Stimulated activated CD4-positive, alpha-beta T cell treated with anti-CD3 and anti-CD28 coated beads, Interleukin-4, amount 100 ng/mL, for 1 hour (primary cell): ENCODE measurements at places on chromosomes 4 and X.
A peak's percentile ranks its signal among the peaks of the same experiment; 100 is the strongest.

DNA sequence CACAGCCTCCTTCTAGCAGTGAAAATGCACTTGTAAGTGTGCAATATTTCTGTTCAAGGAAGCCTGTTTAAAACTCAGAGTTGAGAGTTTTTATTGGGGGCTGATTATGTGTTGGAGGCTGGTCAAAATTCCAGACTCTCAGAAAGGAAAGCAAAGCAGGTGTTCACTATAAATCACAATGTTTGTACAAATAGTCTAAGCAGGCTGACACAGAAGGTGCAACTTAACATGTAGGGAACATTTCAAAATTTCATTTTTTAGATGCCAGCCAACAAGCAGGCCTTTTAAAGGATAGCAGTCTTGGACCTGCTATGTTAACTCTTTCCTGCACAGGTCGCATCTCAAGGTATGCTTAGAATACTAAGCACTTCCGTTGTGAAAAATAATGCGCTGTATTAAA is 112.3 kb upstream of the IL13RA1 start:
- DNase-seq = no peak

GRCh38 chrX:32448945-32449344 is 762.4 kb downstream of the DMD start:
- no peak for DNase-seq

- no peak for DNase-seq
These were observed 17.7 kb upstream of the STX18 start for GRCh38 chr4:4559596-4559995.

DNA sequence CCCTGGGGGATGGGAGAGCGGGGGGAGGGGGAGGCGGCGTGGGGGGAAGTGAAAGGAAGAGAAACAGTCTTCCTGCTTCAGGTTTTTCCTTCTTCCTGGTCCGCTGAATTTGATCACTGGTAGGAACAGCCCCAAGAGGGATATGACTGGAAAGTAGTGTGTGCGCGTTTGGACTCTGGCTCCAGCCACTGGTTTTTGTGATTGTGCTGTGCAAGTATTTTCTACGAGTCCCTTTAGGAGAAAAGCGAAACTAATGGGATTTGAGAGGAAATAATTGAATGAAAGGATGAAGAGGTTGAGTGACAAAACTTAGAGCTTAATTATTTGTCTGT is 836 bp downstream of the PRRG1 start:
- no peak for DNase-seq

DNA sequence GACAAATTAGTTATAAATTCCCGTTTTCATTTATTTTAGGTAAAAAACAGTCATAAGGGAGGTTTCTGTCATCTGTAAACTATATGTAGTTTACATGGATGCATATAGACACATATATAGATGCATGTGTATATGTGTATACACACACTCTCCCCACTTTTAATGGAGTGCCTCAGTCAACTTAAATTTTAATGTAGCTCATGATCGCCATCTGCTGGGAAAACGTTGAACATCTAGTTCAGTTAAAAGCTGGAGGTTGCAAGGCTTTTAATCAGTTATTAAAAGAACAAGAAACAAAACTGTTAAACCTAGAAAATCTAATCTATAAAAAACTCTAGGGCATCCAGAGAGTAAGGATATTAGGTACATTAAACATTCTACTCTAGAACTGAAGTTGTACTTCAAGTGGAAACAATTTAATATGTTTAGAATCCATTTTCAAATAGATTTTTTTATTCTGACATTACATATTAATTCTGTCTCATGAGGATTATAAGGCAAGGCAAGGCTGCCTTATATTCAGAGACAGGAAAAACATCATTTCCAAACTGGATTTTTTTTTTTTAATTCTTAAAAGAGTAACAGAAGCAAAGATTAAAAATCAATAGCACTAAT is 122.6 kb downstream of the SHISA3 start:
- DNase-seq = peak; percentile 7

- no peak for DNase-seq
These were observed 125.1 kb downstream of the NSUN7 start for GRCh38 chr4:40874901-40875300.

GRCh38 chrX:153517423-153517822 is at the start of gene ATP2B3:
Gene ATP2B3, plus strand, starts transcription at chrX:153517642. Its CDS starts 18,606 bp downstream, at chrX:153536248.
- DNase-seq = no peak

GRCh38 chr4:21775703-21776102 is 172.9 kb downstream of the KCNIP4 start:
- DNase-seq = no peak
